ENCODE measurements at places on chromosomes 4 and X. TPM values are rescaled to one million over a fixed set of nuclear protein-coding genes. Genes with fewer than 3 reads are reported as not detected.

Gene NAP1L2
- total RNA-seq: 1.1 TPM

Gene SSX2
- total RNA-seq: not detected

Gene TMEM156
- 6.5 TPM for total RNA-seq

Gene FDCSP
- total RNA-seq: not detected

Gene F8A2
- 0.23 TPM for total RNA-seq
